ENCODE measurements at places on chromosomes 7 and 10.

- DNase-seq = no peak
Measured at GRCh38 chr10:2943932-2944614, 123.3 kb upstream of the PFKP start.

DNA sequence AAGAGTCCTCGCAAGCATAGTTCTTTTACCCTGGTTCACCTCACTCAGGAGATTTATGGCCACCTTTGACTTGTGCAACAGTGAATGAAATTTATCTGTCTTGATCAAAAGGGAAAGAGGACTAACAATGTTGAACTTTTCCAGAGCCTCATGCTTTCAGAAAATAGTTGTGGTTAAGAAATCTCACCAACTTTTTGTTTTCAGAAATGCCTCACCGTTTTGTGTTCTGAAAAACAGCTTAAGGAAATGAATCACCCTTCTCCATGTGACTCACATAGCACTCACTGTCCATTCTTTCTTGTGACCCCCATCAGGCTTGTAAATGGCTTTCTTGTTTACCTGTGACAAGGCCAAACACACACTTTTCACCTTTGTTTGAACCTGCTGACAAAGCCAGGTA lies 148.6 kb upstream of the FAM3C start:
- DNase-seq = no peak

DNA sequence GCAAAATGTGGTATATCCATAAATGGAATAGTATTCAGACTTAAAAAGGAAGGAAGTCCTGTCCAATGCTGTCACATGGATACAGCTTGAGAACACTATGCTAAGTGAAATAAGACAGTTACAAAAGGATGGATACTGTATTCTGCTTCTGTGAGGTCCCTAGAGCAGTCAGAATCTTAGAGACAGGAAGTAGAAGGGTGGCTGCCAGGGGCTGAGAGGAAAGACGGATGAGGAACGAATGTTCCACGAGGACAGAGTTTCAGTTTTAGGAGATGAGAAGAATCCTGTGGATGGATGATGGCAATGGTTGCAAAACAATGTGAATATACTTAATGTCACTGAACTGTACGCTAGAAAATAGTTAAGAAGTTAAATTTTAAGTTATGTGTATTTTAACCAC lies 3.8 kb downstream of the PRKCQ start:
- no peak for DNase-seq

- no peak for DNase-seq
Measured at GRCh38 chr7:87877366-87878040, 1.2 kb downstream of the DBF4 start.

DNA sequence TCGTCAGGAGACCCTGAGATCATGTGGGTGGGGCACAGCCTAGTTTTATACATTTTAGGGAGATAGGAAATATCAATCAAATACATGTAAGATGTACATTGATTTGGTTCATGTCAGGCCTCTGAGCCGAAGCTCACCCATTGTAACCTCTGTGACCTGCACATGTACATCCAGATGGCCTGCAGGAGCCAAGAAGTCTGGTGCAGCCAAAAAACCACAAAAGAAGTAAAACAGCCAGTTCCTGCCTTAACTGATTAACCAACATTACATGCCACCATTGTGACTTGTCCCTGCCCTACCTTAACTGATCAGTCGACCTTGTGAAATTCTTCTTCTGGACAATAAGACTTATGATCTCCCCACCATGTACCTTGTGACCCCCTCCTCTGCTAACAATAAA lies 16.0 kb upstream of the LRRC61 start:
- DNase-seq = no peak

- no peak for DNase-seq
Measured at GRCh38 chr10:119501690-119502089, 40.8 kb downstream of the RGS10 start.

Measured in CD8-positive, alpha-beta memory T cell (primary cell).